Activated CD4-positive, alpha-beta T cell treated with anti-CD3 and anti-CD28 coated beads, Interleukin-2, amount 50 U/mL, for 48 hours (primary cell): ENCODE measurements at places on chromosomes 5 and 9.

DNA sequence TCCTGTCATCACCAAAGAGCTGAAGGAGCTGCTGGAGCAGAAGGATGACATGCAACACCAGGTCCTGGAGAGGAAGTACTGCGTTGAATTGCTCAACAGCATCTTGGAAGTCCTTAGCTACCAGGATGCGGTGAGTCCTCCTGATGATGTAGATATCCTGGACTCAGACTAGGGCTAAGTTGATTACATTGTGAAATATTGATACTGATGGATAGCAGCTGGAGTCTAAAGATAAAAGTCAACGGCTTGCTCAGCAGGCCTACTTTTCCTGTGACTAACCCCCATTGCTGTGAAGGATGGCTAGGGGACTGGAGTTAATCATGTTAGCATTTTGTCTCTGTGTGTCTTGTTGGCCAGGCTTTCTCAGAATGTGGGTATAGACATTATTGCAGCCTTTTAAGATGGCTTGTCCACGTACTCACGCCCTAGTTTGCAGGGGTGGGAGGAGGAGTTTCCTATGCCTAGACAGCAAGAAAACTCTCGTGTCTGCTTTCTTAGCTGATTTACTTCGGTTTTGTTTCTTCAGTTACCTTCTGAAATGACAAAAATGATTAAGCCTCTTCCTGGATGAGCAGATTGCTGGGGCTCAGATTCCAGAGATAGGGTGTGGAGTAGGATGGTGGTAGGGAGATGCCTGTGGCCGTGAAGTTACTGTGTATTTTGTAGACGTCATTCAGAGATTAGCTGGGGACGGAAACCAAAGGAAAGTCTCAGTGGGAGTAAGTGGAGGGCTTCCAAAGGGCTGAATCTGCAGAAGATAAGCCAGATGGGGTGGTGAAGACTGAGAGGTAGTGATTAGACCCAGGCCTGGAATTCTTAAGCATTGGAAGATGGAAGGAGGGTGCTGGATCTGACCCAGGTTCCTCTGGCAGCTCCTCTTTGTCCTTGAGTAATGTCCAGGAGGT, 166.3 kb downstream of the DOCK2 start:
- DNase-seq, result no peak

GRCh38 chr5:171619196-171619595, 166.4 kb upstream of the SMIM23 start:
- no peak for DNase-seq

- DNase-seq, result no peak
Observed at GRCh38 chr5:178241231-178241663, 8.6 kb upstream of the PHYKPL start.

GRCh38 chr9:95820074-95820473, 55.4 kb upstream of the ERCC6L2 start:
- DNase-seq, result no peak

DNA sequence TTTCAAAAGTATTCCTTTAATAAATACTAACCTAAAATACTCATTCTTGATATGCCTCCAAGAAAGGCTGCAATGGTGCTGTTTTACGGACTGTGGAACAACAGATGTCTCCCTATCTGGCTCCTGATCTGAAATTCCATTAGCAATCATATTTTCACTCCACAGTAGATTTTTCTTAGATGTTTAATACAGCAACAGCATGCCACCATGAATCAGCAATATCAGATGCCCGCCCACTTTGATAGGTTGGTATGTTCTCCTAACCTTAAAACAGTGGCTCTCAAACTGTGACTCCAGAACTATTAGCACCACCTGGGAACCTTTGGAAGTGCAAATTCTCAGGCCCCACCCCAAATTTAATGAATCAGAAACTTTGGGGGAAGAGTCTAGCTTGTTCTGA, 110.2 kb downstream of the MLLT3 start:
- no peak for DNase-seq

- no peak for DNase-seq
Observed at GRCh38 chr5:169711551-169712225, 74.6 kb downstream of the DOCK2 start.

DNA sequence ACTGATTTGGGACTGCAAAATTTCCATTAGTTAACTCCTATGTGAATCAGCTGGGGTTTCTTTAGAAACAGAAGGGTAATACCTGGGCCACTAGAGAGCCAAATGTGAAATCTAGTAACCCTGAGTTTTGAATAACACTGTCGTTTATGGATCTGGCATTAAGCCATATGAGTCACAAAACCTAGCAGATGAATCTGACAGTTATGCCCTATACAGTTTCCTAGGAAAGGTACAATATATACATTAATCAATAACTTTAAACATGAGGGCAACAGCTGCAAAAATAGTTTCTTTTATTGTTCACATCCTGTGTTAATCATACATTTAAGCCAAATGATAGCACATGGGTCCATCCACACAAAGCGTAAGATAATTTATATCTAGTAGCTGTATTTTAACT, 56.9 kb downstream of the PAM start:
- DNase-seq, result no peak

DNA sequence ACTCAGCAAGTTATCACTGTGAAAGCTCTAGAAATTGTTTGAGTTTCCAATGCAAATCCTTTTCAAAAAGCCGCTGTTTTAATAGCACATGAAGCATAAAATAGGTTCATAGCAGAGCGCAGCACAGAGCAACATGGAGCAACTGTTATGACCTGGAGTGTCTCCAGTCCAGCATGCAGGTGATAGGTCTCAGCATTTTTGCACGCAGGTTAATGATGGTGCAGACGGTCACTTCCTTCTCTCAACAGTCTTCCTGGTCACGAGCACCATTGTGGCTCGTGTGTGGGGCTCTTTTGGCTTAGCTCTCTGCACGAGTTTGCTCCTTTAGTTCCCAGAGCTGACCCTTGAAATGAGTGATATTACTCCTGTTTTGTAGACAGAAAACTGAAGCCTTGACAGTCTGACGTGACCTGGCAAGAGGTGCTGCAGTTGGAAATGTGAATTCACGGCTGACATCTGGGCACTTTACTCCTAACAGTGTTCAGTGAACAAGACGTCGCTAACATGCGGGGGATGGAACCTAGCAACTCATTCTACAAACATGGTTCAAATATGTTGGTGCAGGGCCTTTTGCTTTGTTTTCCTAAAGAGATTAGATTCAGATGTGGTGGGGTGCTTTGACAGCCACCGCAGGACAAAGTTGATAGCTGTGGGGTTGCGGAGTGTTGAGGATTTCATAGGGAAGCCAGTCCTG, 10.0 kb downstream of the TENT4A start:
- DNase-seq, result no peak

DNA sequence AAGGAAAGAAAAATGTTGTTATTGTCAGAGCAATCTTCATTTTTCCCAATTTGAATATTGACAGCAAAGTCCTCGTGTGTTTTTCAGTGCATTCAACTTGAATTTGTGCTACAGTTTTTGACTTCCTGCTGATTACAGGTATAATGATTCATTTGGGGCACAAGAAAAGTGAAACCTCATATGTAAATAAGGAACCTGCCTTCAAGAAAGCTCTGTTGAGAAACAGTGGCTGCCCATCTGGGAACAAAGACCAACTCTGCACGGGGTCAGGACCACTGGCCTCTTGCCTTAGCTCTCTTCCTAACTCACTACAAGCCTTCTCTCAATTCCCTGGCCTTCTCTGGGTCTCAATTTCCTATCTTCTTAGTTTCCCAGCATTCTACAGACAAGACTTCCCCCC, 21.0 kb downstream of the TIMD4 start:
- no peak for DNase-seq

- DNase-seq, result peak; percentile 6
Observed at GRCh38 chr5:142749321-142749720, 20.9 kb upstream of the ARHGAP26 start.

GRCh38 chr9:123395276-123395688, 39.3 kb downstream of the CRB2 start:
- no peak for DNase-seq

GRCh38 chr9:87545858-87546257, 48.2 kb downstream of the DAPK1 start:
- no peak for DNase-seq

DNA sequence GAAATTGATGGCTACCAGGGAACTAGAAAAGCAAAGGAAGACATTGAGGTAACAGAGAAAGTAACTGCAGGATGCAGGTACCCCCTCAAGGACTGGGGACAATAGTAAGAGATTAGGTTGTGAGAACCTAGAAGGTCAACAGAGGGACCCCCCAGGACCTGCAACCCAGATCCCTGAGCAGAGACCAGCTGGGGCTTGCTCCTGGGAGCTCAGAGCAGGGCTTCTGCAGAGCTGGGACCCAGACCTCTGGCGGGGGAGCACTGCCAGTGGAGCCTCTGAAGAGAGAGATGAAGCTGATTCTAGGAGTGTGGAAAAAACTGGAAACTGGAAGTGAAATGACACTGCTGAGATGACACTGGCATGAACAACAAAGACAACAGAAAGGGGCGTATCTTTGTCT, 17.2 kb downstream of the MORN5 start:
- DNase-seq, result no peak

GRCh38 chr5:89199306-89199705, 316.3 kb upstream of the MEF2C start:
- no peak for DNase-seq

- DNase-seq, result no peak
Observed at GRCh38 chr5:35213608-35214007, 16.7 kb downstream of the PRLR start.

DNA sequence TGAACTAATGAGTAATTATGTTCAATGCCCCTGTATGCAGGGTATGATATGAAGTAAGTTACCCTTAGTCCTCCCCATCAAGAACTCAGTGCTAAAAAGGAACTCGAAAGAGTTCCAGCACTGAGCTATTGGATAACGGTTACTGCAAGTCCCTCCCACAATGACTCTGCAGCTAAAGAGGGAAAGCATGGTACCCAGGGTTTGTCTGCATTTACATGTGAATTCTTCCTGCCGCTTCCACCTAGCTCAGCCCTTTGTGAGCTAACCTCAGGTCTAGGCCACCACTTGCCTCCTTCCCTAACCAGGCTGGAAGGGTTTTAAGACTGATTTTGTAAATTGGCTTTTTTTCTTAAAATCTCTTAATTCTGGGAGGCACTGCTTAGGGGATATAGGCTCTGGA, 376.8 kb downstream of the EBF1 start:
- no peak for DNase-seq

DNA sequence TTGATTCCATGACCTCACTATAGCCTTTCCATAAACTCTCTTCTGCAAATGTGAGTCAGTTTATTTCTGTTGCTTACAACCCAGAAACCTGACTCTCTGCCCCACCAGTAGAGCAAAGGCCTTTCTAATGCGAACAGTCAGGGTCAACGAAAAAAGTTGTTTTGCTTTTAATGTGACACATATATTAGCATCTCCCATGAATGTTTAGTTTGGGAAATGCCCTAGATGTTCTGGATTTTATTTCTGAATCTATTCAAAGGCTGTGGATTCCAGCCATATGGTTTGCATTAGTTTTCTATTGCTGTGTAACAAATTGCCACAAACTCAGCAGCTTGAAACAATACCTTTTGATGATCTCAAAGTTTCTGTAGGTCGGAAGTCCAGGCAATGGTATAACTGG, 193.5 kb downstream of the GNA14 start:
- DNase-seq, result no peak

- no peak for DNase-seq
Observed at GRCh38 chr9:128349772-128350171, 9.4 kb downstream of the SLC27A4 start.

DNA sequence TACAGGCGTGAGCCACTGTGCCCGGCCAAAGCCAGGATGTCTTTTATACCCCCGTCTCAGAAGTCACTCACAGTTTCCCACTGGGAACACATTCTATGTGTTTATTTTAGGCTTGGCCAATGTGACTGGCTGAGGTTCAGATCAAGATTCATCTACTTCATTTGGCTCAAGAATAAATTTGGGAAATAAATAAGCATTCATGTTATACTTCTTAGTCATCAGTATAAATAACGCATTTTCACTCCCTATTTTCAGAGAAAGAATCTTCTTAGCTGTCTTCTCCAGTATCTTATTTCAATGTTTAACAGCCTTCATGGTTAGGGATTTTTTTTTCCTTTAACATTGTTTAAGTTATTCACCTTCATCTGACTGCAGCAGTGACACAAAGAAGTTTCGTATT, 11.8 kb downstream of the S100Z start:
- DNase-seq, result no peak

DNA sequence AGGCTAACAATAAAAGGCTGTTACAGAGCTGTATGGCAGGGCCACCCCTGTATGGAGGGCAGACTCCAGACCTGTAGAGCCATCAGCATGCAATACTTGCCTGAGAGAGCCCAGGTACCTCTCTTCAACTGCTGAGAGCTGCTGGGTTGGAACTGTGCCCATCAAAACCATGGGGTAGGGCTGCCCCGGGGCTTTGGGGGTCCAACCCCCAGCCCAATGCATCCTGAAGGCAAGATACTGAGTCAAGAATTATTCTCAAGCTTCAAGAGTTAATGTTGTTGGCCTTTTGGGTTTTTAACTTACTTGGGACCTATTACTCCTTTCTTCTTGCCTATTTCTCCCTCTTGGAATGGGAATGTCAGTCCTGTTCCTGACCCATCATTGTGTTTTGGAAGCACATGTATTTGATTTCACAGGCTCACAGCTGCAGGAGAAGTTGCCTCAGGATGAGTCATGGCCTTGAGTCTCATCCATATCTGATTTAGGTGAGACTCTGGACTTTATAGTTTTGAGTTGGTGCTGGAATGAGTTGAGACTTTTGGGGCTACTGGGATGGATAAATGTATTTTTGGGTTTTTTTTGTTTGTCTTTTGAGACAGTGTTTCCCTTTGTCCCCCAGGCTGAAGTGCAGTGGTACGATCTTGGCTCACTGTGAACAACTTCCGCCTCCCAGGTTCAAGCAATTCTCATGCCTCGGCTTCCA, 21.0 kb upstream of the CDK7 start:
- no peak for DNase-seq

DNA sequence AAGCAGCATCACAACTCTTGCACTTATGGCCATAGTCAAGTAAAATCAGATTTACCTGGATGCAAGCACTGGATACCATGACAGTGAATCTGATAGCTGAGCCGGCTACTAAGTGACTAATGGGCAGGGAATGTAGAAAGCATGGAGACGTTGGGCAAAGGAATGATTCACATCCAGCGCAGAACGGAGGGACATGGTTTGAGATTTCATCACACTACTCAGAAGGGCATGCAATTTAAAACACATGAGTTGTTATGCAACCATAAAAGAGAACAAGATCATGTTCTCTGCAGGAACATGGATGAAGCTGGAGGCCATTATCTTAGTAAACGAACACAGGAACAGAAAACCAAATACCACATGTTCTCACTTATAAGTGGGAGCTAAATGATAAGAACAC, 169.1 kb upstream of the PIK3R1 start:
- no peak for DNase-seq

GRCh38 chr5:151670083-151670686, 16.5 kb downstream of the SPARC start:
- DNase-seq, result no peak
